ENCODE measurements at places on chromosomes 2 and 18. TPM values are rescaled to one million over a fixed set of nuclear protein-coding genes. Genes with fewer than 3 reads are reported as not detected.

- no peak for DNase-seq
Observed at GRCh38 chr2:76387294-76387693, 676.6 kb upstream of the GCFC2 start.

- DNase-seq = no peak
Observed at GRCh38 chr2:70830366-70830765, 5.2 kb downstream of the CD207 start.

- DNase-seq = no peak
Observed at GRCh38 chr2:145026456-145027455, 506.8 kb upstream of the ZEB2 start.

- DNase-seq = no peak
Observed at GRCh38 chr2:1591461-1591770, 152.9 kb downstream of the PXDN start.

DNA sequence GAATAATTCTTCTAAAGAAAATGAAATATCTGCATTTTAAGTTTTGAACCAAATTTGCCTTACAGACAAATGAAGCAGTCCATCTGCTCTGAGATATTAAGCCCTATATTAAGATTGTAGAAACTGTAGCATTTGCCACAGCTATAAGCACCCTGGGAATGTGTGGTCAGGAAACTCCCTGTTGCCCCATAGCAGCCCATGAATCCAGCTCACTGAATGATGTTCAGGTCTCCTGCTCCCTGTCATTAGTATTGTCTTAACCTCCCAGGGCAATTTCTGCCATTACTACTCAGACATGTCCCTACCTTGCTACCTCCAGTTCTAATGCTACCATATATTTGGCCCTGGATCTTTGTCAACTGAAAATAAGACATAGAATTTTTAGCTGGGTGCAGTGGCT is 41.1 kb downstream of the CDK15 start:
- DNase-seq = no peak

GRCh38 chr2:136404176-136404575 is 286.2 kb upstream of the CXCR4 start:
- DNase-seq = no peak

GRCh38 chr18:30406728-30407127 is 635.8 kb downstream of the DSC3 start:
- DNase-seq = no peak

DNA sequence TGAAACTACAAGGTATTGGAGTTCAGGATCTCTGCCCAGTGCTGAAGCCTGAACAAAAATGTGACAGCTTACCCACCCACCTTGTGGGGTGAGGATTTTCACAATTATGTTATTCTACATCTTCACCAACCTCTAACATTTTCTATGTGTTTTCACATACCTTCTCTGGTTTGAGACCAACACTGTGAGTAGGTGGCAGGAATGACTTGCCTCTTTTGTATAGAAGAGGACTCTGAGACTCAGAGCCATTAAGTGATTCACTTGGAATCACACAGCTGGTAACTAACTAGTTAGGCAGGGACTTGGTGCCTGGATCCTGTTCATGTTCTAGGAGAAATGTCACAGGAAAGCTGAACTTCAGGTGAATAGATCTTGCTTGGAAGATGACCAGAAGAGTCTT is 14.8 kb upstream of the SRBD1 start:
- no peak for DNase-seq

DNA sequence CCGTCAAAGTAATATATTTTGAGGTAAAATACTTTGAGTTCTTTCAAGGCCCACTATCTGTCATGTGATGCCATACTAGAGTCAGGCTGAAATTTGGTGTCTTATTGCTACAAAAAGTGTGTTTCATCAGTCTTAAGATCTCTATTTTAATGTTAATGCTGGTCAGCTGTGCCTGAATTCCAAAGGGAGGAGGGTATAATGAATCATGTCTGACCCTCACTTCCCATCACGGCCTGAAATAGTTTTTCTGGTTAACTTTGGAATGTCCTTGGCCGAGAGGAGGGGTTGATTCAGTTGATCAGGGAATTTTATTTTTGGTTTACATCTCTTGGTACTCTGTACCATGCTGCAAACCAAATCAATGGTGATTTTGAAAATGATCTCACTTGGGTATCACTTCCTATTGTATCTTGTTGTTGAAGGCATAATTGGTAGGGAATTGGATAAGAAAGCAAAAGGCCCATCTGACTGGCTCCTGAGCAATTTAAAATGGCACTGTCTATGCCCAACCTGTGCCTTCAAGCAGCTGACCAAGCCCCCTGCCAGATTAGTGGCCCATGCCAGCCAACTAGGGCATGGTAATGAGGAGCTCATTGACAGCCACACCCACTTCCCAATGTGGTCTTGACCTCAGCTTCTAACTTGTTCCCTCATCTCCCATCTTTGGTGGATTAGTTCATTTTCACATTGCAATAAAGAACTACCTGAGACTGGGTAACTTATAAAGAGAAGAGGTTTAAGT is 6.1 kb upstream of the SLC35F5 start:
- DNase-seq = no peak

GRCh38 chr2:142426064-142426463 is 295.2 kb upstream of the LRP1B start:
- no peak for DNase-seq

GRCh38 chr2:149383340-149383739 is 53.0 kb downstream of the LYPD6 start:
- no peak for DNase-seq

DNA sequence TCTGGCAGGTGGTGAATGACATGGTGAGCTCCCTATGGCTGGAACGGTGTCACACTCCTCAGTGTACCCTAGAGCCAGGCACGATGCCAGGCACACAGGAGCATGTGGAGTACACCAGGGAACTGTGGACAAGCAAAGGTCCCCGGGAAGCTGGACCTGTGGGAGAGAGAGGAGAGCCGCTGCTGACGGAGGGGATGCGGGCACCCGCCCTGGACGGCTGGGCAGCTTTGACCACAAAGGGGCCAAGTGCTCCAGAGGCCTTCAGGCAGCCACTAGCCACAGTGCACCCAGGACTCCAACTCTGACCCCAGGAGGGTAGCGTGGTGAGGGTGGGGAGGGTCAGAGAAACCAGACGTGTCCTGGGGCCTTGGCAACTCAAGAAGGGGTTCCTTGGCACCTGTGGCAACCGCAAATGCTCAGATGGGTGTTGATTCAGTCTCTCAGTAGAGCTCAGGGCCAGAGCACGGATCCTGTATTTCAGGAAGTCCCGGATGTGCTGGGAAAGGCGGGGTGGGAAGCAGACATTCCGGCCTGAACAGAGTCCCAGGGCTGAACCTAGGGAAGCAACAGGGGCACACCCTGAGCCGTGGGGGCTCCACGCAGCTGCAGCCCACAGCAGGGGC is 2.3 kb upstream of the MAB21L4 start:
- no peak for DNase-seq

GRCh38 chr2:98913916-98914712 is 21.9 kb downstream of the CRACDL start:
- no peak for DNase-seq

- DNase-seq = no peak
Observed at GRCh38 chr2:132849118-132849517, 179.1 kb upstream of the LYPD1 start.

GRCh38 chr2:236593956-236594355 is 24.3 kb downstream of the ACKR3 start:
- DNase-seq = no peak

DNA sequence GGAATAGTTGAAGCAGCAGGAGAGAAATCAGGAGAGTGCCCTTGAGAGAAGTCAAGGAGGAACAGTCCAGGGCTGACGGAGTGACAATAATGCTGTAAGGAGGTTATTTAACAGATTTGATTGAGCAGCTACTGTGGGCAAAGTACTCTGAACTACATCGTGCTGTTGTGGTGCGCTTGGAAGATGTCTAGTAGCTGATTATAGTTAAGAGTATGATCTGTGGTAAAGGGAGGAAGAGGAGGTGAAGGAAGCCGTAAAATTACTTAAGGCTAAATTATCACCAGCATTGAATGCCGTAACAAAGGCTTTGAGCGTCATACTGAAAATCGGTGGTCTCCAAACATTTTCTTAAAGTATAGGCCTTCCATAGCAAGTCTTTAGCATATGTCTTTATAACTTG is 4.5 kb downstream of the PCBP1 start:
- DNase-seq = no peak

DNA sequence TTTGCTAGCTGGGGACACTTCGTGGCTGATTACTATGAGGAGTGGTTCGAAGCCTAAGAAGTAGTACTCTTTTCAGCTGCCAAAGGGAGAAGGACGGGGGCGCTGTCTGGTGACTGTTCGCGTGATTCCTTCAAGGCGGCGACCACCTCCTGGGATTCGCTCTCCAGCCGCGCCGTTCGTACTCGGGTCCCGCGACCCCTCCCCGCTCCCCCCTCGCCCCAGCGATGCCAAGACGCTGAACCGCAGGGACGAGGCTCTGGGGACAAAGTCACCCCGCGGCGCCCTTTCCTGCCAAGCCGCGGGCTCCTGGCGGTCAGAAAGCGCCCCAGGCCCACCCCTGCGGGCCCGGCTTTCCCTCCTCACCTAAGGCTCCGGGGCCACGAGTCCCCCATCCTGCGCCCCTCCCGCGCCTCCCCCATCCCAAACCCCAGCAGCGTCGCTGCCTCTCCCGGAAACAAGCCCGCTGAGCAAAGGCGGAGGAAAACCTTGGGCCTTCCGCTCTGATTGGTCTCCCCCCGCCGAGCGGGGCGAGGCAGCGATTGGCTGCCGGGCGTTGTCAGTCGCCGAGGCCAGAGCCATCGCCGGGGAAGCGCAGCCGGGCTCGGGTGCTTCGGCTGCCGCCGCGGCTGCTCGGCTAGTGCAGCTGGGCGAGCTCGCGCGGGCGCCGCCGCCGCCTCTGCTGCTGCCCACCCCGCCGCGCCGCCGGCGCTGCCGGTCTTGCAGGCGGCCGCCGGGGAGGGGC is 404.3 kb downstream of the XIRP2 start:
- DNase-seq = peak; percentile 44

- no peak for DNase-seq
Observed at GRCh38 chr2:177080746-177081284, 131.8 kb upstream of the HNRNPA3 start.

DNA sequence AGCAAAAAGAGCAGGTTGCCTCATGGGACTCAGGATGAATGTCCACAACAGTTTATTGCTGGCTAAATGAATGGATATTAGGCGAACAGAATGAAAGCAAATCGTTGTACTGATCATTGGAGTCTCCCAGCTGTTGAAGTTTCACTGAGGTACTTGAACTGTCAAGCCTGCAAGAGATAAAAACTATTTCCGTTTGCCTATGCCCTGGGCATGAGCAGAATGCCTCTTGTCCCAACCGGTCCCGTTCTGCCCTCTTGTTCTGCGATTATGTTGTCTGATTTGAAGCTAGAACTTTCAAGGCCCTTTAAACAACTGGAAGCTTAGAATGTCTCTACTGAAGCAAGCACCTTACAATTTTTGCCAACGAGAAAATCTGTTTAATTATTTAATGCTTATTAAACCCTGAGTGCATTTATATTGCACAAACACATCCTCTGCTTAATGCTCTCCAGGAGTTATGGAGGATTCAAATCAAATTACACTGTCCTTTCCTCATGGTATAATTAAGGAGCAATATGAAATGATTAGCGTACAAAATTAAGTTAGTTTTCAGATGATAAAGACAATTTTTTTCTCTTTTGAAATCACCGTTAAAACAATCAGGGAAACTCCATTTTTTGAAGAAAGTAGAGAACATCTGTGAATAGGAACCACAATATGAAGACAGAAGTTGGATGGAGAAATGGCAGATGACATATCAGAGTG is 17.7 kb downstream of the QPCT start:
- DNase-seq = no peak

- DNase-seq = no peak
Observed at GRCh38 chr2:31067259-31067658, 71.0 kb downstream of the GALNT14 start.

DNA sequence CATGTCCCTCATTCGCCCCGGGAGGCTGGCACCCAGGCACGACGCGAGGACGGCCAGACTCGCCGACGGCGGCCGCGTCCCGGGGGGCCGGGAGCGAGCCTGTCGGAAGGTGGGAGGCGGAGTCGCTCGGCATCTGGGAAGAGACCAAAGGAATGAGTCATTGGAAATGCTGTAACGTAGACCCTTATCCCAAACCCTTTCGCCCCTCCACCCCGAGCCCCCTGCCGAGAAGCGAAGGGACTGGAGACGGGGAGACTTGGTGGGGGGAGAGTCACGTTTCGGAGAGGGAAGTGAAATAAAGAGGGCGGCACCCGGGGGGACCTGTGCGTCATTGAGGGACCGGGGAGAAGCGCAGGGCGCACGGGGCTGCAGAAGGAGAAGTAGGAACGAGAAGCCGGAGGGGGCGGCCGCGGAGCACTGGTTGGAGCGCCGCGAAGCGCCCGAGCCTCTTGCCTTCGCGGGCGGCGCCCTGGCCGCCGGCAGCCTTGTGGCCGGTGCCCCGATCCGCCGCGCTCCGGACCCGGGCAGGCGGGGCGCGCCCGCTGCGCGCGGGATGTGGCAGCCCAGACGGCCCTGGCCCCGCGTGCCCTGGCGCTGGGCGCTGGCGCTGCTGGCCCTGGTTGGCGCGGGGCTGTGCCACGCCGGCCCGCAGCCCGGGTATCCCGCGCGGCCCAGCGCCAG is at the start of gene EMILIN2:
Gene EMILIN2 (plus strand): TSS at position 371 of the 681 bp plus-strand sequence. CDS start 183 bp downstream, at position 554.
- peak; percentile 41 for DNase-seq

DNA sequence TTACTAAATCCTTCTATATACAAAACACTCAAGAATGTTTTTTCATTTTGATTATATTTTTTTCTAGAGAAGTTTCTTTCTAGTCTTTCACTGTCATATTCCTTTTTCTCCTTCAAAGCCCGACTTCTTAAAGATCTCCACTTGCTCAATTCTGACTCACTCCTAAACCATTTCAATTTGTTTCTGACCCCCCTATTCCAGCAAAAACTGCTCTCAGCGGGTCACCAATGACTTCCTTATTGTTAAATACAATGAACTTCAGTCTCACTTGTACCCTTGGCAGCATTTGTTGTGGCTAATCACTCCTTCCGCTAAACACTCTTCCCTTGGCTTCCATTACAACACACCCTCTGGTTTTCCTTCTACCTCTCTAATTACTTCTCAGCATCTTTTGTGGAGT is 111.1 kb upstream of the RBBP8 start:
- no peak for DNase-seq

- no peak for DNase-seq
Observed at GRCh38 chr18:62186499-62186773, 420 bp downstream of the PIGN start.

The FRZB gene
- total RNA-seq = 203 TPM

The NPAS2 gene
- total RNA-seq = 29.2 TPM

The RSAD2 gene
- 11.3 TPM for total RNA-seq

The CD8B2 gene
- not detected for total RNA-seq

The MYO7B gene
- 0.78 TPM for total RNA-seq

The NDUFV2 gene
- 44.0 TPM for total RNA-seq

The TRIM54 gene
- 2.5 TPM for total RNA-seq

Measured in thoracic aorta (tissue), 2 donors.